ENCODE measurements at places on chromosomes 11 and 22.
A peak's percentile ranks its signal among the peaks of the same experiment; 100 is the strongest.

- DNase-seq: no peak
Observed at GRCh38 chr11:68312780-68313573, 586 bp downstream of the LRP5 start.

DNA sequence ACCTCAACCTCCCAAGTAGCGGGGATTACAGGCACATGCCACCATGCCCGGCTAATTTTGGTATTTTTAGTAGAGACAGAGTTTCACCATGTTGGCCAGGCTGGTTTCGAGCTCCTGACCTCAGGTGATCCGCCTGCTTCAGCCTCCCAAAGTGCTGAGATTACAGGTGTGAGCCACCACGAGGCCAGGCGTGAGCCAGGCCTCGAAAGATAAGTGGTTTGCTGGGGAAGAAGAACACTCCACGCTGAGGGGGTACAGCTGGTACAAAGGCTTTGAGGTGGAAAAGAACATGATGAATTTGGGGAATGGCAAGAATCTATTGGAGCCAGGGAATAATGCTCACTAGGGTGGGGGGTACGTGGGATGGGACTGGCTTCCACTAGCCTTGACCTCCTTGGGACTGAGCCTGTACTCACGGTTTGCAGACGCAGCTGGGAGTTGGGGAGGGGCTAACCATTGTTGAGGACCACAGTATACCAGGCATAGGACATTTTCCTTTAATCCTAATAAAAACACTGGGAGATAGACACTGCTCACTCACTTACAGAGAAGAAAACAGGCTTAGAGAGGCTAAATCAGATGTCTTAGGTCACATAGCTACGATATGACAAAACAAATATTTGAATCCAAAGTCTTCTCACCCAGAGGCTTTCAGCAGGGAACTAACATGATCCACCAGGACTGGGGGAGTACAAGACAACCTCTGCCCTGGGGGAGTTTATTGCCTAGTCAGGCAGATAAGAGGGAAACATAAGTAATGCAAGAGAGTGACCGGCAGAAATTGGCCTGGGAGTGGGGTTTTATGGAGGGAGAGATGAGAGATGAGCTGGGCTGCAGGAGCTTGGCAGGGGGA, 4.9 kb downstream of the SLCO2B1 start:
- no peak for DNase-seq

GRCh38 chr11:86977441-86978050, 22.4 kb upstream of the FZD4 start:
- no peak for DNase-seq

- peak; percentile 56 for DNase-seq
Observed at GRCh38 chr11:66883016-66883965, 26.4 kb downstream of the LRFN4 start.

GRCh38 chr11:60762851-60763691, 6.4 kb downstream of the MS4A15 start:
- no peak for DNase-seq

DNA sequence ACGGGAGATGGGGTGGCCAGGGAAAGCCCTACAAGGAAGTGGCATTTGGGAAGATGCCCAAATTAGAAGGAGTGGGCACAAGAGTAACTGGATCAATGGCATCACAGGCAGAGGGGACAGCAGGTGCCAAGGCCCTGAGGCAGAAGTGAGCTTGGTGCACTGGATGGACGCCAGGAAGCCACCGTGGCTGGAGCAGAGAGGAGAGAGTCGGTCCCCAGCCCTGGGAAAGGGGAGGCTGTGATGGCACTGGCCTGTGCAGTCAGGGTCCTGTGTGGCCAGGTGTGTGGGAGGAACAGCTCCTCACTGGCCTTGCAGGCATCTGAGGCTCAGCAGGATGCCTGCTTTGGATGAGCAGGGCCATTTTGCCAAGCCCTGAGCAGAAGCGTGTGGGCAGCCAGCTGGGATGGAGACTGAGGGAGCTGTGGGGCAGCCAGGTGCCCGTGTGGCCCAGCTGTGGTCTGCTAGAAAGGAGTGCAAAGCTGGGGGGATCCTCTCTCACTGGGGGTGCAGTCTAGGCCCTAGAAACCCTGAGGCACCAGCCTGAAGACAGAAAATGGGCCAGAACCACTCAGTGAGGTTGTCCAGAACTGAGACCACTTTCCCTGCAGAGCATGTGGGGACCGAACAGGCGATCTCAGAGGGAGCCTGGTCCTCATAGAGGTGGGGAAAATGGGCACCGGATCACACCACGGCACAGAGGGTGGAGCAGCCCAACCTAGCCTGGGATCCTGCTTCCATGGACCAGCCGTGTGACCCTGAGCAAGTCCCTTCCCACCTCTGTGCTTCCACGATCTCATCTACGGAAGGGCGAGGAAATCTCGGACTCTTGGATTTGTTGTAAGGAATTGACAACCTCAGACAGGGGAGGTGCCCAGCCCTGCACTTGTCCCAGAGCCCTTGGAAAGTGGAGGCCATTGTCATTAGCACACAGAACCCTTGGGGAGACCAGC, 78.6 kb upstream of the RTL6 start:
- DNase-seq: no peak

DNA sequence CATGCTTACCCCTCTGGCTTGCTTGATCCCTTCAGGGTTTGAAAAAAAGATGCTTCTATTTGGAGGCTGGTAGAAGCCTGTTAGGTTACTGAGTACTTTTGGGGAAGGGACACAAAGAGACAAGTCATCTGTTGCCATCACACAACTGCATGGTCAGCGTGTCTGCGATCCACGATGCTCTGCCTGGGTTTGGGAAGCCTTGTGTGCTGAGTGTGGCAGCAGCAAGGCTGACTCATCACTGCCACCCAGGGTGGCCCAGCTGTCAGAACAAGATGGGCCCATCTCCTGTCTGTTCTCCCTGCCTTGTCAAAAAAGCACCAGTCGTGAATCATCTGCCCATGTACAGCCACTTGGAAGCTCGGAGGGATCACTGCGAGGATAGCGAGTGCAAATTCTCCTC, 26.2 kb downstream of the UBASH3B start:
- no peak for DNase-seq

DNA sequence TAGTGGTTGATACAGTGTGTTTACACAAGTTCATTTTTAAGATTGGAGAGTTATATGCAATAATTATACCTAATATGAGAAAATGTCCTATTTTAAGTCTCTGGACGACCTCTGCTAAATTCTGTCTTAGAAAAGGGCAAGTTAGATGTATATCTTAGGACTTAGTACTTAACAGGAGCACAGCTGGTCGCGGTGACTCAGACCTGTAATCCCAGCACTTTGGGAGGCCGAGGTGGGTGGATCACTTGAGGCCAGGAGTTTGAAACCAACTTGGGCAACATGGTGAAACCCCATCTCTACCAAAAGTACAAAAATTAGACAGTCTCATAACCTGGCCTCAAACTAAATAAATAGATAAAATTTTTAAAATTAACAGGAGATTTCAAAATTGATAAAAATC, 27.2 kb downstream of the BSX start:
- no peak for DNase-seq

DNA sequence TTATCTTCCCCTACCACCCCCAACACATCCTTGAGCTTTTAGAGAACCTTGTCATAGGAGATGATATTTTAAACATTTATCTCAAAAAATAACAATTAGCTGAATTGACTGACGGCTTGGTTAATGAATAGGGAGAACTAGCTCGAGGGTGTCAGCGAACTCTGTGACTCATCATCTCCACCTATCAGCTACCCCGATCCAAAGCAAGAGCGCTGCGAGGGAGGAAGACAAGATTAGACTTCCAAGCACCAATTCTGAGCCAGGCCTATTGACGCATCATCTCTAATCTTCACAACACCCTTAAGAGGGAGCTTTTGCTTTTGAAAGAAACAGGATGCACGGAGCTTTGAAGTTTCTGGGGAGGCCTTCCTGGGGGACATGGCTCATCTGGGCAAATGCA, 51.0 kb upstream of the GALNT18 start:
- DNase-seq: no peak

DNA sequence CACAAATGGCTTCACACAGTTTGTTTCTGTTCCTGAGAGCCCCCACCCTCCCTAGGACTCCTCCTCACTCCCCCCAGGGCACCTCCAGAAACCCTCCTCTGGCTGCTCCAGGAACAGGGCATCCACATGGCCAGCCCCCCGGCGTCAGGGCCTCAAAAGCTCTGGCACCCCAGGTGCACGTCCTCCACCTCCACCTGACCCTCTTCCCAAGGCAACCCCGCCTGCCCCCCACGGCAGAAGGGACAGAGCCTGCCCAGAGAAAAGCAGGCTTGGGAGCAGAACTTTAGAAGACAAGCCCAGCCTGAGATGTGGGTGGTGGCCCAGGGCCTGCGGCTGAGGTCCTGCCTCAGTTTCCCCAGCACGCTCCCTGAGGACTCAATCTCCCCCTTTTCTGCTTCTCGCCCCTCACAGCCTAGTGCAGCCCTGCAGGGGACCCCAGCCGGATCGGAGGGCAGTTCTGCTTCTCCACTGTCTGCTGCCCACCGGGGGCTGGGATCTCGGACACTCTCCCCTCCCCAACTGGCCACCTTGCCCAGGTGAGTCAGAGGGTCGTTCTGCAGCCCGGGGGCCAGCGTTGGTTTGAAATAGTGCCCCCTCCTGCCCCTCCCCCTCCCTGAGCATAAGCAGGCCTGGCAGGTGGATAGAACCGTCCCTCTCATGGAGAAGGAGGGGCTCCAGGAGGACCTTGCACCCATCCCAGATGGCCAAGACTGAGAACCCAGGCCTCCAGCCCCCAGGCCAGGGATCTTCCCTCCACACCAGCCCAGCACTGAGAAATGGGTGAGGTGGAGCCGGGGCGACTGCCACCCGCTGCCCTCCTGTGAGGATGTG, 2.4 kb upstream of the TRABD start:
- no peak for DNase-seq

- DNase-seq: no peak
Observed at GRCh38 chr11:72552399-72552910, 118.1 kb upstream of the CLPB start.

- no peak for DNase-seq
Observed at GRCh38 chr22:31039393-31039792, 41.7 kb upstream of the SMTN start.

- DNase-seq: no peak
Observed at GRCh38 chr22:48537343-48537680, 1290.4 kb downstream of the BRD1 start.

GRCh38 chr22:28769394-28770085, 3.0 kb upstream of the CCDC117 start:
- DNase-seq: no peak

DNA sequence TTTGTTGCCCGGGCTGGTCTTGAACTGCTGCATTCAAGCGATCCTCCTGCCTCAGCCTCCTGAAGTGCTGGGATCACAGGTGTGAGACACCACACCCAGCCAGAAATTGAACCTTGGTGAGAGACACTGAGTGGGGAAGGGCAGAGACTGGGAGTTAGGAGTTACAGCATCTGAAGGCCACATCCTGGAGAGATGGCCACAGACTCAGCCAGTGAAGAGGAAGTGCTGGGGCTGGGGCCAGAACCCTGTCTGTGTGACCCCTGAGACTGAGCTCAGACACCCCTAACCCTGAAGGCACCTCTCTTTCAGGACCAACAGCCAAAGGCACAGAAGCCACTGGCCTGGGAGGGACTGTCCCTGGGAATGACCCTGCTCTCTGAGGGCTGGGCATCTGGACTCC, 33.8 kb downstream of the TXN2 start:
- DNase-seq: no peak

DNA sequence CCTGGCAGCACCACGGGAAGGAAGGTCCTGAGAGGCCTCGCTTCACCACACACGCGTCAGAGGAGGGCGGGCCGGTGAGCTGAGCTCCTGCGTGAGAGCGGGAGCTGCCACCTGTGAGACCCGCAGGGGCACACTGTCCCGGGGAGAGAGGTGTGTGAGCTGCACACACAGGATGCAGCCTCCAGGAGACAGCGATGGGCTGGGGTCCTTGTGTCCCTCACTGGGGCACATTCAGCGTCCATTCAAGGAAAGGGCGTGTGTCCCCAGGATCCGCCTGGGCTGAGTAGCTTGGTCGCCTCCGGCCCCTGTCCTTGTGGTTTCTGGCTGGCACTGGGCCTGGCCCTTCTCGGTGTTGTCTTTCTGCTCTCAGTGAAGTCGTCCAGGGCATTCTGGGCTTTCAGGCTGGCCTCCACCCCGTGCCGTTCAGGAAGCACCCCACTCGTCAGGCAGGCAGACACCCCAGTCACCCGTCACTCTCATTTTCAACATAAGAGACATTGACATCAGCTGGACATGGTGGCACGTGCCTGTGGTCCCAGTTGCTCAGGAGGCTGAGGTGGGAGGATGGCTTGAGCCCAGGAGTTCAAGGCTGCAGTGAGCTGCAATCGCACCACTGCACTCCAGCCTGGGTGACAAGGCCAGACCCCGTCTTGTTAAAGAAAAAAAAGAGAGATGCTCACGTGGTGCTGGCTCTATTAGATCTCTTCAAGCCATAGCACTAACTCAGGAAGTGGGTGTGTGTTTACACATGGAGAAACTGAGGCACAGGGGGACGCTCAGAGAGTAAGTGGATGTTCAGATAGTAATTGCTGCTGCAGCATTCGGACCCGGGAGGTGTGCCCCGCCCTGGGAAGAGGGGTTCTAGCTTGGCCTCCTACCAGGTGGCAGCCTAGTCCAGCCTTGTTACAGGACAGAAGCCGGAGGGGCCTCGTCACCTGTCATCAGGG, 1081.6 kb downstream of the BRD1 start:
- no peak for DNase-seq

DNA sequence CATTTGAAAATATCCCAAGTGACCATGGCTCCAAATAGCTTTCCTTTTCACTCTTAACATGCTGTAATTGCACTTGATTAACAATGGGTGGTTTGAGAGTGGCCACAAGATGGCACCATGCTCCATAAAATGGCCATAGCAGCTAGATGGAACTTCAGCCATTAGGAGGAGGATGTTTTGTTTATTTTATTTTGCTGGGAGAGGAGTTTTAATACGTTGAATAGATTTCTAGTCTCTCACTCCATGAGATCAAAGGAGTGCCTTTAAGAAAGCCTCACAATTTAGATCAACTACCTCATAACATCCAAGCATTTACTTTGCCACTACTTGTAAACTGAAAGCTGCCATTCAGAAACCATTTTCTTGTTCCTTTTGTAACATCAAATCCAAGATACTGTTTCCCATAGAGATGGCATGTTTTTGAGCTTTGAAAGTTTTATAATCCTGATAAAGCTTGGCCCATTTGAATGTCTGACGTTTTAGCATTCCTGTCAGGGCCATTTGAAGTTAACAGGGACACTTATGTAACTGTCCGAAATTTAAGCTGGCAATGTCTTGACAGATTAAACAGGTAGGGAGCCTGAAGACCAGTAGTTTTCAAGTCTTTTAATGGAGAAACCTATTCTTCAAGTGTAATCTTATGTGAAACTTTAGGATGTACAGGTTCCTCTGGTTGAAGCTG, 4.7 kb downstream of the FEN1 start:
- DNase-seq: peak; percentile 82

GRCh38 chr11:76033699-76034098, 172.6 kb downstream of the WNT11 start:
- no peak for DNase-seq

GRCh38 chr11:5611627-5612026, 13.2 kb upstream of the TRIM34 start:
- no peak for DNase-seq
